ENCODE measurements at places on chromosomes 16 and 17.

DNA sequence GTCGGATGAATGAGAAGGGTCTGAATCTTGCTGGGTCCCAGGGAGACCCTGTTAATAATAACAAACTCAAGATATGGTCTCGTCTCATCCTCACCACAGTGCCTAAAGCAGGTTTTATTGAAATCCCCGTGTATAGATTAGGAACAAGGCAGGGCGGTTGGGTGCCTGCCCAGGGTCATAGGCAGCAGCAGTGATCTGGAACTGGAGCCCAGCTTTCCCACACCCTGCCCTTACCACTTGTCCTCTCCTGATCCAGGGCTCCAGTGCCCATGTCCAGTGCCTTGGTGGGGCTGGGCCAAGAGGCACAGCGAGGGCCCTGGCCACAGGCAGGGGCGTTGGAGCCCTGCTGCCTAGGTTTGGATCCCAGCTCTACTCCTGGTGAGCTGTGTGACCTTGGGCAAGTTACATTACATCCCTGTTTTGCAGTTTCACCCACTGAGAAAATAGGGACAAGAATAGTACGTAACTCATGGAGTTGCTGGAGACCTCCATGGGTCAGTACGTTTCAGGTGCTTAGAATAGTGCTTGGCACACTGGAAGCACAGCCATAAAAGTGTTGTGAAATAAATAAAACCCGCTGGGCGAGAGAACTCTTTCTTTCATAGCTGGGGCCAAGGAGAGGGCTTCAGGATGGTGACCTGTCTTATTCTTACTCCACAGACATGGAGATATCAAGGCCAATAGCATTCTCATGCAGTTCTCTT lies 13.9 kb downstream of the SOCS3 start:
- DNase-seq = no peak

- no peak for DNase-seq
Measured at GRCh38 chr17:77631307-77631706, 327.2 kb upstream of the TNRC6C start.

DNA sequence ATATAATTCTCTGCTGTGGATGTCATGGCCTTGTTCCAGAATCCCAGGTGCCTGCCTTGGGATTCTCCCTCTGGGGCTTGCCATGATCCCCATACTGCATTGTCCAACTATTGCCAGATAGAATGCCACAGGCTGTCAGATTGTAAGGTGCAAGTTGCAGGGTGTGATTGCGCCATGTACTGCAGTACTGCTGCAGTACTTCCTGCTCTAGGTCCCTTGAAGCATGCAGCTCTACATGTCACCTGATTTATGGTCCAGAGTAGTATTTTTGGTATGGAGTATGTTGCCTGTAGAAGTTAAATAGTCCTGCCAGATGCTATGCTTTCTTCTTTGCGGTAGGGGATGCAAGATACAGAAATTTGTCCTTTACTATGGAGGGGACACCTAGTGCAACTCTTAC lies 7.0 kb upstream of the SLFN5 start:
- DNase-seq = no peak

DNA sequence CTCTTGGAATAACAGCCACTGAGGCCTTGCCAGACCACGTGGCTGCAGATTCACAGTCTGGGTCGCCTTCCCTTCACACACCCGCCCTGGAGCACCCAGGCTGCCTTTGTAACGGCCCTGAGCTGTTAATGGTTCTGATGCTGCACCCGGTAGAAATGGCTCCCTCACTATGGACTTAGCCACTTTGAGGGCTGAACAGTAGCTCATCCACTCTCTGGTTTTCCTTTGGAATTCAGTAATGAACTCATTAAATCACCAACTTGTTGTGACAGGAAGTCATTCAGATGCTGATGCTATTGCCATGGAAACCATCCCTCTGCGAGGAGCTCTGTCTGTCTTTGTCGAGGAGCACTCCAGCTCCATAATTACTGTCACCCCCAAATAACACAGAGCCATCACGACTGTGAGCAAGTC lies 59.2 kb downstream of the CDK5R1 start:
- DNase-seq = no peak

- DNase-seq = no peak
Measured at GRCh38 chr16:17014484-17015121, 456.2 kb downstream of the XYLT1 start.

- no peak for DNase-seq
Measured at GRCh38 chr17:78226055-78226758, 5.2 kb upstream of the TMEM235 start.

- no peak for DNase-seq
Measured at GRCh38 chr17:33438139-33438538, 145.0 kb upstream of the ASIC2 start.

GRCh38 chr16:49269201-49269600 lies 12.4 kb downstream of the CBLN1 start:
- no peak for DNase-seq

DNA sequence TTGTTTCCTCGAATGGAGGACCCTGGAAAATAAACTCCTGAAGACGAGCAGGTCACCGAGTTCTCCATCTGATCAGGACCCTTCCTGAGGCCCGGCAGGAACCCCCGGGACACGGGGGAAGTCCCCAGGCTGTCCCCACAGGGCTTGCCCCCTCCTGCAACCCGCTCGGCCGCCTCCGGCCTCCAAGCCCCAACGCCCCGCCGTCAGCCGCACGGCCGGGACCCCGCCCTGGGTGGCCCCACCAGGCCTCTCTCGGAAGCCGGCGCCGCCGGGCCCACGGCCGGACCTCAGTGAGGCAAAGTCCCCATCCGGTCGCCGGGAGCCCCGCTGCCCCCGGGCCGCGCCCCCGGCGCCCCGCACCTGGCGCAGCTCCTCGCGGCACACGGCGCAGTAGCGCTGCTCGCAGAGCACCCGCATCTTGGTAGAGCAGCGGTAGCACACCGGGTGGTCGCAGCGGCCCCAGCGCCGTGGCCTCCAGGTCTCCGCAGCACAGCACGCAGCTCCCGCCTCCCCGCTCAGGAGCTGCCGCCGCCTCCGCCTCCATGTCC lies 383 bp downstream of the ZNF598 start:
- no peak for DNase-seq
